Right atrium auricular region (tissue), 2 donors: ENCODE measurements at places on chromosomes 16 and 17.
A peak's percentile ranks its signal among the peaks of the same experiment; 100 is the strongest.

DNA sequence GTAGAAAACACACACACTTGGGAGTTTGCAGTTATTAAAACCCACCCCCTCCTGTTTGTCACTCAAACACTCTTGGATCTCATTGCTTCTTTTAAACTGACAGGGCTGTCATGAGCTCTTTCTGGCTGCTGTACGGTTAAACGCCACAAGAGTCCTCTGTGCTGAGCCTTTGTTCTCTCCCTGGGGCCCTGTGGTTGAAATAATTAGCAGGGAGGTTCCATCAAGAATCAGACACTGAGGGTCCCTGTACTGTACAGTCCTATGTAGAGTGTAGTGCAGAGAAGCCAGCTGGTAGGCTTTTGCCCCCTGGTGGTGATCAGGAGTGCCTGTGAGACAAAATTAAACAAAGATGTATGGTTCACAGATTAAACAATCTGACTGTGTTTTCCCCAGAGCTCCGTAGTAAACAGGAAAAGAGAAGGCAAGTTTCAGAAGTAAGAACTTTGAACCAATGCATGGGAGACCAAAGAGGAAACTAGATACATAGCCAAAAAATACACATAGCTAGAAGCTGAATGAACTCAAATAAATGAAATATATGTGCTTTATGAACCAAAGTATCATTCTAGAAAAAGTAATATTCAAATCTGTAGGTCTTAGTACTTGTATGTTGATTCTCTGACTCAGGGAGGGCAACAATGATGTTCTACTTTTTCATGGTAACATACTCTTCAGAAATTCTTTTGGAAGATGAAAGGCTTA lies 1.4 kb upstream of the SSH2 start:
- DNase-seq = peak; percentile 75

DNA sequence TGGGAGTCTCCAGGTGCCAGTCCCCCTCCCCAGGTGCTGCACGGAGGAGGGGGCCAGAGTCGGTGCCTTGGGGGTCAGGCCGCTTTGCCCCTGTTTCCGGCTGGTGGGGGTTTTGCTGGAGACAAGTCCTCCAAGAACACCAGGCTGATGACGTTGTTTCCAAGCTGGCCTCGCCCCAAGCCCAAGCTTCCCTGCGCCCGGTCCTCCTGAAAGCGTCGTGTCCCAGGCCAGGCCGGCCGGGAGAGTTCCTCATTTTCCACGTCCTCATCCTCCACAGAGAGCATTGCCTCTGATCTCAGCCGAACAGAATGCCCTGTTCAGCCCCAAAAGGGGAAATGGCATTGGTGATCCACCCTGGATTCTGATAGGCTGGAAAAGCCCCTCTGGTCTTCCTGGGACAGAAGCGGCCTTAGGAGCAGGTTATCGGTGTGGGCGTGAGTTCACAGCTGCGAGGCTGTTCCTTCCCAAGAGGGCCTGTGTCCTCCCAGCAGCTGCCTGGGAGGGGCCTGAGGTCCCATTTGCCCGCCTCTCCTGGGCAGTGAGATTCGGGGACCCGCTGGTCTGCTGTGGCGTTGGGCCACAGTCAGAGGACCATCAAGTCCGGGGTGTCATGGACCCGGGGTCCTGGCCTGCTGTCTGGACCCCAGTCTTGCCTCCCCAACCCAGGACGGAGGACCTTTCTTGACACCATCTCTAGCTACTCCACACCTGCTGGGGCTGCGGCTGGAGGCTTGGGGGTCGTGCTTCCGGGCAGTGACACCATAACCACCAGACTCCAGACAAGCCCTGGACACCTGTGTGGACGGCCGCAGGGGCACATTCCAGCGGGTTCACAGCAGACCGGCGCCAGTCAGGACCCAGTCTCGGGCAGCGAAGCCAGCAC lies 7.1 kb downstream of the SOX8 start:
- DNase-seq = peak; percentile 67

GRCh38 chr17:63528183-63528582 lies 5.0 kb downstream of the KCNH6 start:
- DNase-seq = no peak

- no peak for DNase-seq
Observed at GRCh38 chr17:44775838-44776621, 17.2 kb downstream of the ADAM11 start.

- no peak for DNase-seq
Observed at GRCh38 chr16:31916056-31916488, 42.5 kb downstream of the ZNF267 start.

DNA sequence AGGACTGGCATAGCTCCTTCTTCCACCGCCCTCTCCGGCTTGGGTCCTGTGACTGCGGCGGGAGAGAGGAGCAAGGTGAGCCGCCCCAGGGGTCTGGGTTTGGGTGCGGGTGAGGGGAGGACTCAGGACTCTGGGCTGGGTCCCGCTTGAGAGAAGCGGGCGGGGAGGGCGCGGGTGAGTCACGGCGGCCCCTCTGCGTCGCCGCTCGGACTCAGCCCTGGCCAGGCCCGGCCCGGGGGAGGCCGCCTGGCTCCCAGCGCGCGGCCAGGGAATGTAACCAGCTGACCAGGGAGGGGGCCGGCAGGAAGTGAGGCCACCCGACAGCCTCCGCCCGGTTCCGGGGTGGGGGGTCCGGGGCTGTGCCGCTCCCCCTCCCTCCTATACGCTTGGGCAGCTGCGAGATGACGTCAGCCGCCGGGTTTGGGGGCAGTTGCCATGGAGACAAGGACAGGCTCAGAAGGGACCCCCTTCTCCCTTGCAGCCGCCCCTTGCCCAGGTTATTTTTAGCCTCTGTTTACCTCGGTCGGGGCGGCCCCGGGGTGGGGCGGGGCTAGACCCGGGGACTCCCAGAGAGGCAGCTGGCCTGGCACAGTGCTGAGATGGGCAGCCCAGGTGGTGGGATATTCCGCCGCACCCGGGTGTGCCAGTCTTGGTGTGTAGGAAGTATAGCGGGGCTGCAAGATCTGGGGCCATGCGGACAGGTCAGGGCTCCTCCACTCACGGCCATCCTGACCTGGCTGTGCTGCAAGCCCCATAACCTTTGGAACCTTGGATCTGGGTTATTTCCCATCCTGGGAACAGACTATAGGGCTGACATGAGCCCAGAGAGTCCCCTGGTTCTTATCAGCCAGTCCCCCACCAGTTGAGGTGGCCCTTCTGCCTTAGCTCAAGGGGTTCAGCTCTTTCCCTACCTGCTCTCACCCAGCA lies 1.6 kb downstream of the RIPOR1 start:
- DNase-seq = peak; percentile 88

- DNase-seq = no peak
Observed at GRCh38 chr17:39173080-39173479, 7.1 kb upstream of the ARL5C start.

- DNase-seq = no peak
Observed at GRCh38 chr16:8607214-8607613, 14.3 kb upstream of the METTL22 start.

DNA sequence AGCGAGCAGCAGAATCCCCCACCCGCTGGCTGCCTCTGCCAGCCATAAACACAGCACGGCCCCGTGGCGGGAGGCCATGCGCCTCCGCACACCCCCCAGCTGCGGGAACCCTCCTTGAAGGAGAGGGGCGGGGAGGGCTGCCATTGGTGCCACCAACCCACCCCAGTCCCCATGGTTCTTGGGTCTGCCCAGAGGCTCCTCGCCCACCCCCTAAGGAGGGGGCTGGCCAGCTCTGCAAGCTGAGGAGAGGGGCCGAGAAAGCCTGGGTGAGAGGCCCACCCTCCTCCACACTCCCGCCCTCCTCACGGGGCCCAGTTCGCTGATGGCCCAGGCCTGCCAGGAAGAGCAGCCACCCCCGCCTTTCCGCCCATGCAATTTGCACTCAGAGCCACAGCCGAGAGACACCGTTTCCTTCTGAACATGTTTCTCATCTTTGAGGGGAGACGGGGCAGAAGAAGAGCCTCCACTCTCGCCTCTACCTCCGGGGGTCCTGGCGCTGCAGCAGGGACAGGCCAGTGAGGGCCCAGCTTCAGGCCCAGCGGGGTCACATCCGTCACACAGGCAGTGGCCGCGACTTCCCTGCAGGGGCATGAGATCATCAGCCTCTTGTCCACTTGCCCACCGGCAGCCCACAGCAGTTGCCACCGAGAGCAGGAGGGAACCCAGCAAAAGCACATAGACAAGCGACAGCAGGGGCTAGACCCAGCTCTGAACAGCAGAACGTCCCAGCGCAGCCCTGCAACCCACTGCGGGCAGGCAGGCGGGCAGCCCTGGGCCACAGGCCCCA lies 23.0 kb downstream of the KATNB1 start:
- no peak for DNase-seq

DNA sequence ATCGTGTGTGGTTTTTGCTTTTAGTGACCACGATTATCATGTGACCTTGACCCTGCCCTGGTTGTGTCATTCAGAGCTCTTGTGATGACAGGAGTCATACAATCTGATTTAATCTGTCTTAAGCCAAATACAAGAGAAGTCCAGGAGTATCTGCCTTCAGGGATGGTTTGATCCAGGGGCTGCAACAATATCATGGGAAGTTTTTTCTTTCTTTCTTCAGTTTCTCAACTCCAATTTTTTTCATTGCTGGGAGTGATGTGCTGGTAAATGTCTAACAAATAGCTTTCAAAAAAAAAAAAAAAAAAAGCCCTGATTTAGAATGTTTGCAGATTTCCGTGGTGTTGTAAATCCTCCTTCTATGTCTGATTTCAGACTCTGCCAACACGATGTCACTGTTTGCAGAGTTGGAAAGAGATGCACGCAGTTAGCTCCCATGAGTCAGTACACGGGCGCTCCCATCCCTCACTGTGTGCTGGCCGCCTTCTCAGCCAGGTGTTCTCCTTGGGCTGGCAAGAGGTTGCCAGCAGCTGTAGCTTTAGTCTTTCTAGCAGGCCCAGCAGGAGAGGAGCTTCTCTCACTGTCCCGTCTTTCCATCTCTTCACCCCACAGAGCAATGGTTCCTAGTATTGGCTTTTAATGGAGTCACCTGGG lies 229.7 kb downstream of the SNX29 start:
- no peak for DNase-seq

GRCh38 chr16:28324235-28324886 lies 32.0 kb downstream of the SBK1 start:
- no peak for DNase-seq

DNA sequence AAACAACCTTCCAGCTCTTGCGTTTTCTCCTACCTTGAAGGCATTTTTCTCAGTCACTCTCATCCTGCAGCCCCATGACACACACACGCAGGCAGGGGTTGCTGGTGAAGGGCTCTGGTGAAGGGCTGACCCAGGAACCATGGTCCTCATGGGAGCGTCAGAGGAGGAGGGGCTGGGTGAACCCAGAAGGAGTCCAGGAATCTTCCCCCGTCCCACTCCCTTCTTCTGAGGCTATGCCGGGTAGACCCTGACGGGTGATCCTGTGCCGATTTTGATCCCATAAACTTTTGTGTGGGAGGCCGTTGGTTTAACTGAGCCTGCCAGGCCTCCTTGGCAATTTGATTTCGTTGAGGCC lies 278.4 kb upstream of the FOXF1 start:
- DNase-seq = no peak

DNA sequence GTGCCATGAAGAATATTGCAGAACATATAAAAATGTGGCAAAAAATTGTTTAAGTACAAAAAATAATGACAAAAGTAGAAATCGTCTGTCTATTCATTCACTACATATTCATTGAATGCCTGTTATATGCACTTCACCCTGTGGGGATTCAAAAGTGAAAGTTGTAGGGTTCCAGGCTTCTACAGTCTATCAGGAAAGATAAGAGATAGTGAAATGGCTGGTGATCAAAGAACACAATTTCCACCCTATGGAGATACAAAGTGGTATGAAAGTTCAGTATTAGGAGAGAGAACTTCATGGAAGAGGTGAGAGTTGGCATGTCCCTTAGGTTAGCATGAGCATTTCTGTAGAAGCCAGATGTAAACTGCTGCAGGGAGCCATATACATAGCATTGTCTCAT lies 127.0 kb upstream of the PMFBP1 start:
- DNase-seq = no peak
